ENCODE measurements at places on chromosomes 7 and 10.

- DNase-seq, result no peak
These were observed 1216.5 kb downstream of the SORCS3 start for GRCh38 chr10:105857268-105858264.

DNA sequence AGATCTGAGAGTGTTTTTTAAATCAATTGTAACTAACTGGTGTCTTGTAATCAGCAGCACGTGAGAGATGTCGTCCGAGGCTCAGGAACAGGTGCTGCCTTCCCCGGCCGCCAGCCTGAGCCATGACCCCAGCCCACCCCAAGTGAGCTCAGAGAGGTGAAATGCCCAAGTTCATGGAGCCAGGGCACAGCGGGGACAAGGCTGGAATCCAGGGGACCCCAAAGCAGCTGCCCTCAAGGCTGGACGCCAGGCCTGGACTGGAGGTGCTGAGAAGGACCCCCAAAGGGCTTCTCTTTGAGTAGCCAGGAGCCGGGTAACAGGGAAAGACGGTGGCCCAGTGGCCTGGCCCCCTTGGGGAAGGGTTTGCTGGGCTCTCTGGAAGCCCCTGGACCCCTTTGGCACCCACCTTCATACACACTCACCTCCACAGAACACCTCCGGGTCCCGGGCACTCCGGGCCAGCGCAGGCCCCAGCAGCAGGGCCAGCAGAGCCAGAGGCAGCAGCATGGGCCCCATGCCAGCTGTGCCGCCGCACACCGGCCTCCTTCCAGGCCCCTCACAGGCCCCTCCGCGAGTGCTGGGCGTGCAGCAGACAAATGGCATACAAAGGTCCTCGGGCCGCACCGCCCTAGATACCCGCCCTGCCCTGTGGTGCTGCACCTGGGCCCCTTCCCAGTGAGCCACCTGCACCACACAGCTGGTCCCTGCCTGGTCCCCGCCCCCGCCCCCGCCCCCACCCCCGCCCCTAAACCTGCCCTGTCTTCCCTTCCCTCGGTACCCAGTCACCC is 24.0 kb upstream of the CNPY1 start:
- no peak for DNase-seq

GRCh38 chr7:74129887-74130286 is 44.3 kb upstream of the EIF4H start:
- no peak for DNase-seq

DNA sequence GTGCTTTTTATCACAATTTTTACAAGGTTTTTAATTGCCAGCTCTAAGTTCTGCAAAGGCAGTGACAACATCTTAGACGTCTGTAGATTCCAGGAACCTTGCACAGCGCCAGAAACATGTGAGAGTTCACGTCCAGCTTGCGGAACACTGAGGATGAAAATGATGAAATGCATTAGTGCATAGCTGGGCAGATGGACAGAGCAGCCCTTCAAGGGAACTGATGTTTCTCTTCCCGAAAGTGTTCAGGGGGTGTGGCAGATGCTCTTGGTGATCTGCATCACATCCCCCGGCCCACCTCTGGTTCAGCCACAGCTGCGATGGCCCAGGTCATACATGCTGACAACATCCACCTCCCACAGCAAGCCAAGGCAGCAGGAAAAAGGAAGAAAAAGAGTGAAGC is 40.9 kb downstream of the ITIH5 start:
- DNase-seq, result no peak

- no peak for DNase-seq
These were observed at the start of gene PHKG1 for GRCh38 chr7:56092789-56093531. Gene PHKG1 (minus strand): TSS chr7:56092952. CDS start chr7:56088941, 4,011 bp downstream.

- no peak for DNase-seq
These were observed 45.3 kb upstream of the CDK1 start for GRCh38 chr10:60732807-60733516.
